Motor neuron (in vitro differentiated cells): ENCODE measurements at places on chromosomes 6 and 20.
A peak's percentile ranks its signal among the peaks of the same experiment; 100 is the strongest.

DNA sequence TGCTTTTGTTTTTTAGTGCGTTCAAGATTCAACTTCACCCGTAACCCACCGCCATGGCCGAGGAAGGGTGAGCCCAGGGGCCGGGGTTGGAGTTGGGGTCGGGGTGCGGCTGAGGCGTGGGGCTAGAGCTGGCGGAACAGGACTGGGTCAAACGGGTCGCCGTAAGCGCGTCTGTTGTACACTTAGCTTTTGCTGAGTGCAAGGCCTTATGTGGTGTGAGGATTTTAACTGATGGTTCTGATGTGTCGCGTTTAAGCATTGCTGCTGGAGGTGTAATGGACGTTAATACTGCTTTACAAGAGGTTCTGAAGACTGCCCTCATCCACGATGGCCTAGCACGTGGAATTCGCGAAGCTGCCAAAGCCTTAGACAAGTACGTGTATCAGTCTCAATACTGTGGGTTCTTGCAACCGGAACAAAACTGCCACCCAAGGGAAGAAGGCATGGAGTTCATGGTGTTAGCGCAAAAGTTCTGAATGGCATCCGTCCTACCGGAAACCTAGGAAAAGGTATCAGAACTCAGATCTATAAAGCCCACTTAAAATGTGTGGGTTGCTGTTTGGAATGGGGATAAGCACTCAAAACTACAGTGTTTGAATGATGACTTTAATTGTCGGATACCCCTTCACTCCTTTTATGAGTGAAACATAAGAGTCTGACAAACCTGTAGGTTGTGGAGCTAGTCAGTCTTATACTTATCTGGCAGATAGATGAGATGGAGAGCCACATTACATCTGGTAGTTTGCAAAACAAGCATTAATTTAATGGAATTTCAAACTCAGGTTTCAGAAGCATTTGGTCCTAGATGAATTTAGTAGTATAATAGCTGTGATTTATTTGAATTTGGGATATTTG, 574 bp downstream of the RPS12 start:
- ATAC-seq = peak; percentile 1

- no peak for ATAC-seq
Measured at GRCh38 chr6:77324866-77325265, 138.4 kb downstream of the HTR1B start.

- ATAC-seq = no peak
Measured at GRCh38 chr20:8898823-8899222, 170.1 kb upstream of the PLCB4 start.

DNA sequence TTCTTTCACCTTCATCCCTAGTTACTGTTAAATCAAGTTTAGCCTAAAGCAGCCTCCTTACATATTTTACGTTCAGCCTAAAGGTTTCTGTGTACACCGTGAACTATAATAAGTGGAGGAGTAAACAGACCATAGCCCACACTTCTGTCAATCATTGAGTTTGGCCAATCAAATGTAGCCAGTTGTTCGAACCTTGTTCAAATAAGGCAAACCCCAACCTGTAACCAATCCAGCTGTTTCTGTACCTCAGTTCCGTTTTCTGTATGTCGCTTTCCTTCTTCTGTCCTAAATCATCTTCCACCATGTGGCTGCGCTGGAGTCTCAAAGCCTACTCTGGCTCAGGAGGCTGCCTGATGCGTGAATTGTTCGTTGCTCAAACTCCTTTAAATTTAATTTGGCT, 1.8 kb upstream of the FBXO30 start:
- ATAC-seq = no peak

DNA sequence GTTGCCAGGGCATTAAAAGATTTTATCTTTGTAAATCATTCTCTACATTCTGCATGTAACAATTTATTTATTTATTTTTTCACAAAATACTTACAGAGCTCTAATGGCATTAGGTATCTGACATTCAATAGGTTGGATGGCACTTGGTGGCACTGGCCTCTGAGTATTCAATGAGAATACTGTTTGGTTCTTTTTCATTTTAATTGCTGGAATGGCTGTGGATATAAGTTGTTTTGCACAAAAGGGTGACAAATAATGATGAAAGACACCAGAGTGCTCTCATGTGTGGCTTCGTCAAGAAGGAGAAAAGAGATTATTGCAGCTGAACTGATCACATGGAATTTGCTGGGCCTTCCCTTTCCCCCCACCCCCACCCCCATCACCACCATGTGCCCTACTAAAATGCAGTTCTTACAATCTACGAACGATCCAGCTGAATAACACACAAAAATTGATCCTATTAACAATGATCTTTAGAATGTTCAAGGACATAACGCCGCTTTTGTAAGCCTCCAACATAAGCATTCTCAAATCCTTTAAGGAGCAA, 195.2 kb upstream of the POU3F2 start:
- no peak for ATAC-seq

GRCh38 chr6:130050230-130050629, 31.8 kb downstream of the L3MBTL3 start:
- ATAC-seq = no peak

- no peak for ATAC-seq
Measured at GRCh38 chr6:3915076-3915791, 66.1 kb downstream of the FAM50B start.

- ATAC-seq = no peak
Measured at GRCh38 chr6:69696273-69696672, 100.5 kb downstream of the LMBRD1 start.

DNA sequence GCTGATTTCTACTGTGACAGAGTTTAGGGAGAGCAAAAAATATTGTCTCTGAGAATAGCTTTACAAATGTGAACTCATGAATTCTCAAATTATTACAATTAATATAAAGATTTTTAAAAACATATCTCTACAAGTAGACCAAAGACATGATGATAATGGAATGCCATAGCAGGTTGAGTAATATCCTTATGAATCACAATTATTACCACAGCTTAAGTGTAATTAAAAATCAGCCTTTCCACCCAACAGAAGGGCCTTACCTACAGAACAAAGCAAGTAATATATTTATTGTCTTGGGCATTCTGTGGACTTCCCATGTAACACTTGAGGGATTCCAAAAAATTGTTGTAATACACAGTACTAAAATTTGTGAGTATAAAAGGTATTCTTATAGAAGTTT, 1099.6 kb upstream of the GJE1 start:
- no peak for ATAC-seq

- peak; percentile 41 for ATAC-seq
Measured at GRCh38 chr6:122623279-122623678, 13.1 kb downstream of the PKIB start.

GRCh38 chr20:12061466-12061865, 143.8 kb downstream of the BTBD3 start:
- no peak for ATAC-seq

DNA sequence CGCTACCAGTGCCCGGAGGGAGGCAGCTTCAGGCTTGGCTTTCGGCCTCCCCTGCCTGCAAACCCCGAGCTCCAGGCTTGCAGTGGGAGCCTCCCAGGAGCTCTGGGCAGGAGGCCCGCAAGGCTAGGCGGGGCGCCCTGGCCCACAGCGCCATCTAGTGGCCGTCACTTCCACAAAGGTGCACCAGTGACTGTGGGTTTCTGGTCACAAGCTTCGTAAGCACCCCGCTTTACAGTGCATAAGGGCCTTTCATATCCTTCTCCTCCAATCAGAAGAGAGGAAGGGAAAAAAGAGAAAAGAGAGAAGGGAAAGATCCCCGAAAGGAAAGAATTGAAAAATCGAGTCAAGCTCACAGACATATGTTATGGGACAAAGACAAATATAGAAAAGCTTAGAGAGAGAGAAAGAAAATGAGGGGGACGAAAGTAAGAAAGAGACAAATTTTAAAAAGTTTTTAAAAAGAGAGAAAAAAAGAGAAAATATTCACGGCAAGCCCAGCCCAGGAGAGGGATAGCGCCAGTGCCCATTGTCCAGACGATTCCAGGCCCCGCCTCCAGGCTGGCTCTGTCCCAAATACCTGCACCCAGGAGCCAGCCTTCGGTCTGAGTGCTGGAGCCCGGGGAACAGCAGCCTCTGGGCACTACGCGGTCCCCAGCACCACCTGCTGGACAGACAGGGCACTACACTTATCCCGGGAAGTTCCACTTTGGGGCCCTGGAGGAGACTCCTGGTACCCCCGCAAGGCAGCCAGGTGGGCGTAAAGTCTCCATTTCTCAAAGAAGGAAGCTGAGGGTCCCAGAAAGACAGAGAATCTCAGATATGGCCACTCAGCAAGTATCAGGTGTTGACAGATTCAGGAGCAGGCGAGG, 207.1 kb downstream of the PREX1 start:
- peak; percentile 87 for ATAC-seq
